ENCODE measurements at places on chromosomes 1 and 21.

- H3K36me3 ChIP-seq, result peaks cover 9% of the 10 kb centered on the region
- H3K27ac ChIP-seq, result no peak overlapping the region
- H3K4me3 ChIP-seq, result no peak overlapping the region
- no peak for DNase-seq
Measured at GRCh38 chr1:46372431-46372830, 21.7 kb upstream of the FAAH start.

- peaks cover 29% of the 10 kb centered on the region for H3K4me1 ChIP-seq
- DNase-seq, result no peak
- H3K4me3 ChIP-seq, result no peak overlapping the region
- no peak overlapping the region for H3K27ac ChIP-seq
- H3K27me3 ChIP-seq, result peaks cover 6% of the 10 kb centered on the region
Measured at GRCh38 chr1:97636941-97637340, 283.9 kb downstream of the DPYD start.

DNA sequence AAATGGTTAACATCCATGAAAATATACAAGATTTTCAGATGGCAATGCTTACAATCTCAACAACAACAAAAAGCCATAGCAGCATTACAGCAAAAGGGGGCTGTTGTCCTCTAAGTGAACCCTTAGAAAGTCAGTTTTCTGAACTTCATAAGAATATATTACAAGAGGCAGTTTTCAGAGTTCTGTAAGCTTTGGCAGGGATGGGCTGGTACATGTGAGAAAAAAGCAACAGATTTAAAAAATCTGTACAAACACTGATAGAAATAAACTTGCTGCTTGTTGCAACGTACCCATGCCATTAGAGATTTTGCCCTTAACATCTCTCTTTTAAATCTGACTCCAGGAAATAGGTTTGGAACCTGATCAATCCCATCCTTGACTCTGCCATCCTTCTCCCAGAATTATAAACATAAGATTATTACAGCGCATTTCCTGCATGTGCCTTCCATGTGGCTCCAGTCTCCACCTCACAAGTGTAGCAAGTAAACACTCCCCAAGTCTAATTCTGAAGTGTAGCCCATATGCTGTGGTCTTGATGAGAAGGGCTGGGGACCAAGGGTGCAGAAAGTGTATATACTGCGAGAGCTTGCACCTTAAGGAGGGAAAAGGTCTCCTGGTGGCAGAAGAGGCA is 101.4 kb upstream of the TSPAN2 start:
- H3K36me3 ChIP-seq, result no peaks in the 10 kb centered on the region
- H3K27ac ChIP-seq, result peak overlapping the region; percentile 40
- peaks cover 38% of the 10 kb centered on the region for H3K4me1 ChIP-seq
- H3K27me3 ChIP-seq, result no peaks in the 10 kb centered on the region
- DNase-seq, result no peak
- H3K4me3 ChIP-seq, result no peak overlapping the region

GRCh38 chr1:204359474-204360255 is at the start of gene PLEKHA6:
Gene PLEKHA6 (minus strand): TSS chr1:204359929. CDS start chr1:204273727, 86,202 bp downstream.
- H3K36me3 ChIP-seq, result no peaks in the 10 kb centered on the region
- peaks cover 52% of the 10 kb centered on the region for H3K4me1 ChIP-seq
- peaks cover 1% of the 10 kb centered on the region for H3K27me3 ChIP-seq
- no peak for DNase-seq

GRCh38 chr21:25701529-25701928 is 33.2 kb downstream of the ATP5PF start:
- peaks cover 3% of the 10 kb centered on the region for H3K4me1 ChIP-seq
- H3K4me3 ChIP-seq, result no peak overlapping the region
- H3K27me3 ChIP-seq, result no peaks in the 10 kb centered on the region
- DNase-seq, result no peak
- H3K27ac ChIP-seq, result peak overlapping the region; percentile 26
- peaks cover 4% of the 10 kb centered on the region for H3K36me3 ChIP-seq

- H3K4me3 ChIP-seq, result peak overlapping the region; percentile 90
- H3K27me3 ChIP-seq, result no peaks in the 10 kb centered on the region
- H3K4me1 ChIP-seq, result peaks cover 11% of the 10 kb centered on the region
- no peak for DNase-seq
- H3K27ac ChIP-seq, result peak overlapping the region; percentile 94
Measured at GRCh38 chr1:85062425-85063026, 14.2 kb upstream of the MCOLN3 start.

DNA sequence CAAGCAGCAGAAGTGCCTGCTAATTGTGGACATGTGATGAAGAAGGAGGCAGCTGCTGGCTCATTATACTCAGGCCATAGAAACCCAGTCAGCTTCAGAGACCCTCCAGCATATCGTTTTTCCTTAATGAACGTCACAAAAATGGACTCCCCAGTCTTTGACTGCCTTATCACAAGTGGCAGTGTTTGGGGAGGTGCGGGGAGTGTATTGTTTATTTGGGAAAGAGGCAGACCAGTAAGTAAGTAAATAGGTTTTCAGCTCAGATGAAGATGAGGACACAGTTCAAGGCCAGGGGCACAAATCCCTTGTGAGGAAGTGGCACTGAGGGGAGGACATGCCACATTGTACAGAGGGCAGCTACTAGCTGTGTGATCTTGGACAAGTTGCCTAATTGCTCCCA is 43.5 kb upstream of the NRDC start:
- H3K4me1 ChIP-seq, result peaks cover 2% of the 10 kb centered on the region
- H3K4me3 ChIP-seq, result no peak overlapping the region
- peaks cover 34% of the 10 kb centered on the region for H3K27me3 ChIP-seq
- H3K27ac ChIP-seq, result no peak overlapping the region

- H3K27ac ChIP-seq, result no peak overlapping the region
- H3K4me3 ChIP-seq, result no peak overlapping the region
- H3K36me3 ChIP-seq, result peaks cover 32% of the 10 kb centered on the region
- H3K4me1 ChIP-seq, result peaks cover 15% of the 10 kb centered on the region
Measured at GRCh38 chr1:68157416-68157815, 74.9 kb downstream of the WLS start.

DNA sequence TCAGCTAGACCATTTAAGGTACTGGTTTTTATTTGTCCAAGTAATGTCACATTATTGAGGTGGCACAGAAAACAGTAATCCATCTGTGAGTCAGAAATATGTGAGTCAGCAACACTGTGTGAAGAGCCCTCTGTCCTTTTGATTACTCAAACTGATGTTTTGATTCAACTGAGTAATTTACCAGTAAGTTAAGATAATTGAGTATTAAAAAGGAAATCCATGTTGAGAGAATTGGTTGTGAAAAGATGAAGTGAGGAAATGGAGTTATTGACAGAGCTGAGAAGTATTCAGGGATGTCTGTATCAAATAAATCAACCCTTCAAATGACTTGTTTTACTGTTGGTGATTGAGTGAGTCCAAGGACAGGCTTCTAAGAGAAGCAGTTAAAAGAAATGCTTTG is 302.7 kb upstream of the SGIP1 start:
- DNase-seq, result no peak
- H3K4me1 ChIP-seq, result peaks cover 1% of the 10 kb centered on the region

DNA sequence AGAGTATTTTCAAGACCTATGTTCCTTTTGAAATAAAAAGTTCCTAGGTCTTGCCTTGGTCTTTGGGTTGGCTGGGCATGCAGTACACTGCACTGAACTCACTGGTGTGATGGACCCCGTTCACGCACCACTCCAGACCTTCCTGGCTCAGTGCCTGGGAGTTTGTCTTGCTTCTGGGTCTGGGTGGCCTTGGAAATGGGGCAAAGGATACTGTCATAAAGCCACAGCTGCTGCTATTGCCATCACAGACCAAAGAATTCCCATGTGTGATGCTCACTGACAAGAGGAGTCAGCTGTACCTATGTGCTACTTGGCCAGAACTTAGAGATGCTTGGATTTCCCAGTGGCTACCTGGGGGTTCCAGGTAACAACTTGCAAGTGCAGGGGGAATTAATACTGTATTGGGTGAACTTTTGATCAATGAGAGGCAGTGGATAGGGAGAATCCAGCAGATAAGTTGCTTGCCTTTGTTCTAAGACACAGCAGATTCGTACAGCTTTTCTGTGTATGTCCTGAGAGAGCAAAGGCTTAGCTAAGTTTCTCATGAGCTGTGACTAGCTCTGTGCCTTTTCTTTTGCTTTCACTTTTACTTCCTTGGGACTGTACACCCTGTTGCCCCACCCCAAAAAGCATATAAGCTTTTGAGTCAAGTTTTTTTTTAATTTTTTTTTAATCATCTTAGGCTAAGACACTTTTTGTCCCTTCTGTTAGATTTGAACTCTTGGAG is 115.3 kb downstream of the RUNX1 start:
- H3K27ac ChIP-seq, result no peak overlapping the region
- DNase-seq, result no peak
- H3K36me3 ChIP-seq, result no peaks in the 10 kb centered on the region
- peaks cover 21% of the 10 kb centered on the region for H3K4me1 ChIP-seq

DNA sequence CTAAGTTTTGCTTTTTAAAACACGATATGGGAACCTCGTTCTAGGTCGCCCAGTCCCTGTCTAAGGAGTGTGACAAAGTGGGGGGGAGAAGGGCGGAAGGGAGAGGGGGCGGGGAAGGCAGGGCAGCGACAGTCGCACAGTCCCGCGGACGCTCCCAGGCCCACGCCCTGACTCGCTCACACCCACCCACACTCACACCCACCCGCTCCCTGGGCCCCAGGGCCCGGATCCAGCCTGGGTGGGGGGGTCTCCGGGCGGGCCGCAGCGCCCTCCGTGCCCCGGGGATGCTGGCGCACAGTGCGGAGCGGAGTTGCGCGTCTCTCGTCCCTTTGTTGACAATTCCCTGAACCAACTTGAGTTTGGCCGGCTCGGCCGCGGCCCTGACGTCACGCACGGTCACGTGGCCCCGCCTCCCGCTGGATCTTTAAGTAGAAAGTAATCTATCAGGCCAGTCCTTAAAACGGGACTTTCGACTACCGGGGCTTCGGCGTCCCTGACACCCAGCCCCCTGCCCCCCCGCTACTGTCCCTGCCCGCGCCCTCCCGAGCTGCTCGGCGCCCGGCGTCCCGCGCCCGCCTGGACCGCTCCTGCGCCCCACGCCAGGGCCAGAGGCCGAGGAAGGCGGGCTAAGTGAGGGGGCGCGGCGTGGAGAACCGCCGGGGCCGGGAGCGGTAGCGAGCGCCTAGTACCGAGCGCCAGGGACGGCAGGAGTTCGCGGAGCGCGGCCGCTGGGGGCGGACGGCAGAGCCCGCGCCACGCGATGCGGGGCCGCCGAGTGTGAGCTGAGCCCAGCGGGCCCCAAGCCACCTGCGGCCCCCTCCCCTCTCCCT is at the start of gene FOXD3:
TSS of gene FOXD3 (plus strand) at position 454 of the 830 bp plus-strand sequence. CDS start 492 bp downstream, outside the sequence.
- H3K27me3 ChIP-seq, result peaks cover 89% of the 10 kb centered on the region
- DNase-seq, result peak; percentile 71
- peak within 1 kb of the TSS; percentile 47 for H3K27ac ChIP-seq
- peaks cover 23% of the 10 kb centered on the region for H3K4me1 ChIP-seq

DNA sequence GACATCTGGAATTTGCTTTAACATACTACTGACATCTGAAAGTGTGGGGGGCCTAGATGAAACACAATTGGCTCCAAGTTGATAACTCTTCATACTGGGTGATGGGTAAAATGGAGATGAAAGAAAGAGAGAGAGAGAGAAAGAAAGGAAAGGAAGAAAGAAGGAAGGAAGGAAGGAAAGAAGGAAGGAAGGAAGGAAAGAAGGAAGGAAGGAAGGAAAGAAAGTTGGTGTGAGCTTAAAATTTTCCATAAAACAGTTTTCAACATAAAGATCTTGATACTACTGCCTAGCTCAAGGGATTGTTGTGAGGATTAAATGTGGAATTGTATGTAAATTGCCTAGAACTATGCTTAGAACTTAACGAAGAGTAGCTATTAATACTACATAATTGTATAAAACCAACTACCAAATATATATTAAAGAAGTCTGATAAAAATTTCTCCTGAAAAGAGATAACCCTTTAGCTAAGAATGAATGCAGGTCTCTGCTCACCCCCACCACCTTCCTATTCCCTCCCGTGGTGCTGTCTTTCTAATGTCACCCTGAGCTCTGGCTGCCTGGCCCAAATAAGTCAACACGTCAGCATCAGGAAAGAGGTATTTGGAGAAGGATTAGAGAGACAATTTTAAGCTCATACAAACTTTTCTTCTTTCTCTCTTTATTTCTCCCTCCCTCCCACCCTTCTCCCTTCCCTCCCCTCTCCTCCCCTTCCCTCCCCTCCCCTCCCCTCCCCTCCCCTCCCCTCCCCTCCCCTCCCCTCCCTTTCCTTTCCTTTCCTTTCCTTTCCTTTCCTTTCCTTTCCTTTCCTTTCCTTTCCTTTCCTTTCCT is 89.3 kb upstream of the SGIP1 start:
- peaks cover 5% of the 10 kb centered on the region for H3K27me3 ChIP-seq
- peaks cover 27% of the 10 kb centered on the region for H3K4me1 ChIP-seq
- DNase-seq, result no peak
- no peak overlapping the region for H3K4me3 ChIP-seq
- H3K36me3 ChIP-seq, result no peaks in the 10 kb centered on the region

DNA sequence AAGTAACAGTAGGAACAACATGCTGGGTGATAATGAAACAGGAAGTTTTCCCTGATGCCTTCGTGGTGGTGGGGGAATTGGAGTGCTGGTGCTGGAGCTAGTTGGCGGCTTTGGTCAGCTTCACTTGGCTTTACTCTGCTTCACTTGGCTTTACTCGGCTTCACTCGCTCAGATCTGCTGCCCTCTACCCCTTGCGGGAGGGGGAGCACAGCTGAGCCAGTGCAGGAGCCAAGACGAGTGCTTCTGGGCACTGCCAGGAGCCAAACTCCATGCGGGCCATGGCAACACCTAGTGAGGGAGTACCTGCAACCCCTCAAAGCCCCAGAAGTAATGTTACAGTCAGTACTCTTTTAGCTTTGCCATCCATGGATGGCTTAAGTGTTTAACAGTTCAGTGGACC is 10.6 kb upstream of the PRKACB start:
- H3K27me3 ChIP-seq, result no peaks in the 10 kb centered on the region
- no peak for DNase-seq

- H3K4me1 ChIP-seq, result peaks cover 56% of the 10 kb centered on the region
- no peaks in the 10 kb centered on the region for H3K27me3 ChIP-seq
- no peak for DNase-seq
- H3K4me3 ChIP-seq, result no peak overlapping the region
- H3K36me3 ChIP-seq, result no peaks in the 10 kb centered on the region
Measured at GRCh38 chr1:22457836-22458235, 6.2 kb downstream of the ZBTB40 start.

- no peak overlapping the region for H3K4me3 ChIP-seq
- H3K36me3 ChIP-seq, result no peaks in the 10 kb centered on the region
- H3K27ac ChIP-seq, result no peak overlapping the region
- H3K27me3 ChIP-seq, result no peaks in the 10 kb centered on the region
- no peak for DNase-seq
Measured at GRCh38 chr1:197614916-197615692, 160.2 kb downstream of the DENND1B start.
